ENCODE measurements at places on chromosomes 16 and 17.

DNA sequence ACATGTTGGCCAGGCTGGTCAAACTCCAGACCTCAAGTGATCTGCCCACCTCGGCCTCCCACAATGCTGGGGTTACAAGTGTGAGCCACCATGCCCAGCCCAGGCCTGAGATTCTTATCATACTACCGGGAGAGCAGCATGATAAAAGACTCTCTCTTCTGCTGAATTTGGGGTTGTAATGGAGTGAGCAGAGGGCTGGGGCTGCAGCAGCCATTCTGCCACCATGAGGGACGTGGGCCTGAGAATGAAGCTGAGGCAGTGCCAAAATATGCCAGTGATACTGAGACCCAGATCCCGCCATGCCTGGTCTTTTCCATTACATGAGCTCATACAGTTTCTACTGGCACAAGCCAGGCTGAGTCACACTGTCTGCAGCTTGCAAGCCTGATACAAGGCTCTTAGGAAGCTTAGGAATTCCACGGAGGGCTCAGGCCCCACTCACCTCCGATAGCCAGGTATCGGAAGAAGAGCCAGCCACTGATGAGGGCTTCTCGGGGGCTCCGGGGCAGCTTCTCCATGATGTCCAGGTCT is 19.6 kb upstream of the P2RX1 start:
- DNase-seq, result no peak

GRCh38 chr17:8224891-8225812 is 14.8 kb upstream of the AURKB start:
- DNase-seq, result no peak

DNA sequence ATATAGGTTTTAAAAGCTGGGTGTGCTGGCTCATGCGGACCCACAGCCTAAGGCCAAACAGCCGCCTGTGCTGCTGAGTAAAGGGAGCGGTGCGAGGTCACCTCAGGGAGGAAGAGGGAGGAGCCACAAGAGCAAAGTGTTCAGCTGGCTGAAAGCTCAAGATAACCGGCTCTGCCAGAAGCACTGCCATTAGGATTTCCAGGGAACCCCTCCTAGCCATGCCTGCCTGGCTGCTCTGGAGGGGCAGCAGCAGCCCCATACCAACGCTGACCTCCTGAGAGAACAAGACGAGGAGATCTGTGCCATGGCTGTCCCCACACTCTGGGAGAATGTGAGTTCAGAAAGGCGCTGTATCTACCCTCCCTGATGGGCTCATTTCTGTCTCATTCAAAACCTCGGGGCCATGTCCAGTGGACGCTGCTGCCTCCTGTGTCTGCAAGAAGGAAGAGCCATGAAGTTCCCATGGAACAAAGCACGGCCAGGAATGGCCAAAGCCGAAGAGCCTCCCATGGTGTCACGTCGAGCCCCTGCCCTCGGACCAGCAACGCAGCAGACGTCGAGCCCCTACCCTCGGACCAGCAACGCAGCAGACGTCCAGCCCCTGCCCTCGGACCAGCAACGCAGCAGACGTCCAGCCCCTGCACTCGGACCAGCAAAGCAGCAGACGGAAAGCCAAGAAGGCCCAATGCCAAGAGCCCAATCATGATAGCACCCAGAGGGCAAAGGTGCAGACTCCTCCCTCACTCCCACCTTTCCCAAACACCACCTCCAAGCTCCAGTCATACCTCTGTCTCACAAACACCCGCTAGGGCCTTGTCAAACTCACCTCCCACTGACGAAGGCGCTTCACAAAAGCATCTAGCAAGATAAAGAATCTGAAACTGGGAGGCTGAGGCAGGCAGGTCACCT is 107.0 kb downstream of the ANKRD11 start:
- DNase-seq, result no peak

- DNase-seq, result no peak
These were observed 163.8 kb upstream of the TBX2 start for GRCh38 chr17:61235827-61236197.

DNA sequence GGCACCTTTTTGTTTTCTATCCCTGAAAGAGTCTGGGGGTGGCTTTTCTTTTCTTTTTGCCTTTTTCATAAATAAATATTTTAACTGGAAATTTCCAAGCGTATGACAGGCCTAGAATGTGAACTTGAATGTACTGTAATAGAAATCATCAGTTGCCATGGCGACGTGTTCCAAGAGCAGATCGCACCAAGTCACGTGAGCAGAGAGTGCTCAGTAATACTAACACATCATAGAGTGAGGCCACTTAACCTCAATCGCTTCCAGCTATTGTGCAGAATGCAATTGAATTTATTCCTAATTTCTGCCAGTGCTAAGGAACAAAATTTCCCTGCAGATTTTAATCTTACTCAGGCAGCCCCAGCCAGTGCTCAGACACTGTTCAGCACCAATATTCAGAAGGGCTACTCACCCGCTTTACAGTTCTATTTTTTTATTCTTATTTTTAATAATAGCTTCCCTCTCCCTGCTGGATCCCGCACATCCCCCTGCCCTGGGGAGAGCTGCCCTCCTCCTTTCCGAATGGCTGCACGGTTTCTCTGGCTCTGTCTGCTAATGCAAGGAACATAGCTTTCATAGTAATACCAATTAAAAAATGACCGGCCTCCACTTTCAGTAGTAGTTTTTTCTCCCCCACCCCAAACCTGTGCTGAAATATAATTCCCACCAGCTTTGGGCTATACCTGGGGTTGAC is 26.2 kb upstream of the PMFBP1 start:
- DNase-seq, result no peak

DNA sequence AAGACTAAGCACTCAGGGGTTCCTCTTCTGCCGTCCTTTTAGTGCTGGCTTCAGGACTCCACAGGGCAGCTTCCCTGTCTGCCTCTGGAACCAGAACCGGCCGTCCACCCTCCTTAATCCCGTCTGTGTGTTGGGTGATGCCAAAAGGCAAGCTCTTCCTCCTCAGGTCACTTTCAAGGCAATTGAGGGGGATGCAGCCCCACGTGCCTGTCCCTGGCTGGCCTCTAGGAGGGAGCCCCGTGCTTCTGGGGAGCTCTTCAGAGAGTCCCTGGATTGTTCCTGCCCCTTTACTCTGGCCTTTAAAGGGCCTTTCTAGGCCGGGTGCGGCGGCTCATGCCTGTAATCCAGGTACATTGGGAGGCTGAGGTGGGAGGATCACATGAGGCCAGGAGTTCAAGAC is 77.1 kb downstream of the CRISPLD2 start:
- DNase-seq, result no peak

DNA sequence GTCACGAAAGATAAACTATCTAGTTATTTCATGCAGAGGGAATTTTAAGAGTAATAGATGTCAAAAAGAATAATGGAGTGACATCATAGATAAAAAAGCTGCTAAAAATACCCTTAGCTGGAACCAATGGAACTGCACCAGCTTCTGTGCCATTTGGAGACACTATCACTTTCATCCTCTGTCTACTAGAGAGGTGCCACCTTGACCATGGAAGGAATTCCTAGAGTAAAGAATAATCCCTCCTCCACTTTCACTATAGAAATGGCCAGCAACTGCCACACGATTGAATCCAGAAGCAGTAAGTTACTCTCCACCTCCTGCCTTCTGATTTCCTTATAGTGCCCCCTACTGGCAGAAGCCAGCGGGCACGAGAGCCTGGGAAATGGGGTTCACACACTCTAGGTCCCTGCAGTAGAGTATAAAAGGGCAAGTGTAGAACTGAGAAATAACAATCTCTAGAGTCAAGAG is 2.8 kb upstream of the ALDH3A2 start:
- peak; percentile 81 for DNase-seq

DNA sequence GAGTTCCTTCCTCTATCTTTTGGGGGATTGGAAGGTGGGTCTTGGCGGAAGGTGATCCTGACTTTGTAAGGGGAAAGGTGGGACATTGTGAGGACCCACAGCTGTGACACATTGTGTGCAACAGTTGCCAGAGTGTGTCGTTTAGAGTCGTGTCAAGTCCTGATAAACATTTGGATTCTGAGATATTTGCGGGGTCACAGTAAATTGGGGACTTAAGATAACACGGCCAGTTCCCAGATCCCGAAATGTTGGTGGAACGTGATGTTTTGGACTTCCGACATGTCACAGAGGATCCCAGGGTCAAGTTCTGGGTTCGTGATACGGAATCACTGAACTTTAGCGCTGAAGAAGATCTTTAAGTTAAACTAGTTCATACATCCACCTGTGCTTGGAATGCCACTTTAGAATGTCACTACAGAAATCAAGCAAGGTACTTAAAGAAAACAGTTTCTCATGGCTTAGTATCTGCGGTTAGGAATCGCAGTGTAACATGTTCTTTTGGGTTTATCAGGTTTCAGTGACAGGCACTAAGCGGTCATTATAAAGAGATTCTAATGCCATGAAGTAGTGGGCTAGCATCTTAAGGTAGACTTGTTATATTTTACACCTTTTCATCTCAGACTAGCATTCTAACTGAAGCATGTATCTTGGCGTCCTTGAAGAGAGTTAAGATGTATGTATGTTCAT is 815 bp downstream of the ATAD5 start:
- no peak for DNase-seq

- DNase-seq, result no peak
These were observed 3.7 kb upstream of the ATP1B2 start for GRCh38 chr17:7647018-7647417.

- DNase-seq, result no peak
These were observed 11.6 kb upstream of the MPHOSPH6 start for GRCh38 chr16:82181461-82182185.

DNA sequence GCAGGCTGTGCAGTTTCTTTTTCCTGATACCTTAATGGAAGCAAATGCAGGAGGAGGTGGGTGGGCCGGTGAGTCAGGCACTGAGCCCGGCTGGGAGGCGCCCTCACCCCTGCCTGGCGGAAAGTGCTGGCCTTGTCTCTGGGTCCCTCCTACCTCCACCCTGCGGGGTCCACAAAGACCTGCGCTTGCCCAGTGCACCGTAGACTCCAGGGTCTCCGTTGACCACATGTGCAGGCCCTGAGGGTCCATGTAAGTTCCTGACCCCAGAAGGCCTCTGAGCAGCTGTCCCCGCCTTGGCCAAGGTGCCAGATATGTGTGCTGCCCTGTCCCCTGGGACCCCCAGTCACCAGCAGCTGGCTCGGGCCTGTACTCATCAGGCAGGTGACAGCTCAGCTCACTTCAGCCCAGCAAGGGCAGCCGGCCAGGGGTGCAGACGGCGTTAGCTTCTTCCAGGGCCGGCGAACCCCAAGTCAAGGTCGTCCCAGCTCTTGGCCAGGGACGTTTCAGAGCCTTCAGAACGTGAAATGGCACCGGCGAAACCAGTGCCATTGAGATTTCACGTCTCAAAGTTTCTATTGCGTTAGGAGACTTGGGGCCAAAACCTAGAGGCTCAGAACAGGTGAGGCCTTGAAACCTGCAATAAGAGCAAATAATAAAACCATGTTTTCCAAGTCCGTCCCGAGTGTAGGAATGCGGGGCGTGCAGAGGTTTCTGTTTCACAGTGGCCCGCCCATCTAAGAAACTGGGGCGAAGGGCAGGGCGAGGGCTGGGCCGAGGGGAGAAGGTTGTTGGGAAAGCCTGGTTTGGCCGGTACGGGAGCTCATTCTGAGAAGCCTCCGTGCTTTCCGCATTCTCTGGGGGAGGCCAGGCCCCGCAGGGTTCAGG is 12.1 kb downstream of the METRNL start:
- no peak for DNase-seq

GRCh38 chr17:39737760-39738567 is at the start of gene GRB7:
GRB7 (plus strand) TSS chr17:39737938; CDS start chr17:39742302, 4,364 bp downstream.
- no peak for DNase-seq

DNA sequence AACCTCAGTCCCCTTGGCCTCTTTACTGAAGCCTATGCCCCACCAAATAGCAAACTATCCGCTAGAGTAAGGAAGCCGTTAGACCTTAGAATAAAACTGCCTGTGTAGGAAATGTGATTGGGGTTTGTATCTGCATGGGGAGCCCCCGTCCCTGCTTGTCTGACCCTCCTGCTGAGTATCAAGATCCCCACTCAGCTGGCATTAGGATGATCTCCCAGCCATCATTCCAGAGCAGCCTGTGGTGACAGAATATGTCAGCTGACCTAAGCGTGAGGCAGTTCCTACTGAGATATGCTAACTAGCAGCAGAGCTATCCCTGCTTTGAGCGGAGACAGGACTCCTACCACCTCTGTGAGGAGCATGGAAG is 645 bp upstream of the GFOD2 start:
- DNase-seq, result no peak

DNA sequence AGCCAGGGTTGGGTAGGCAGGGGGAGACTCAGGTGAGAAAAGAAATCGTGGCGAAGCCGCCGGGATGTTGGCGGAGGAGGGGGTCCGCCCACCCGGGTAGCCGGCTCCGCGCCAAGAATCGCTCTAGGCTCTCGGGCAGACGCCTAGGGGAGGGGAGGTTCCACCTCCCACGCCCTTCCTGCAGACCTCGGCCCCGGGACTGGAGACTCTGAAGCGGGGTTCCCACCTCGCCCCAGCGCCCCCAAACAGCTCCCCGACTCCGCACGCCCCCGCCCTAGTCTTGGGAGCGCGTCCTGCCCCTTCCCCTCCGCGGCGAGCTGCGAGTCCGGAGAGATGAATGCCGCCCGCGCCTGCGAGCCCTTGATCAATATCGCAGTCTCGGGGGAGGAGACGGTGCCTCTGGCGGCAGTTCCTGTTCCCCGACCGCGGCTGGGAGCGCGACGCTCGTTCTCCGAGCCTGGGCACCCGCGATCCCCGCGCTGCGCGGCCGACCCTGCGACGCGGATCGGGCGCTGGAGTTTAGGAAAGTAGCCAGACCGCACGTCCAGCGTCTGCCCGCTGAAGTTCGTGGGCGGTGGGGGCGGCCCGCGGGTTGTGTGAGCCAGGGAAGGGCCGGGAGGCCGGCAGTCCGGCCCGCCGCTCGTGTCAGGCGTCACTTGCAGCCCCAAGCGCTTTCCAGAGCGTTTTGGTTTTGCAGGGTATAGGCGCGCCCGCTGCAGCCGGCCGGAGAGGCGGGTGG is 790 bp downstream of the CRHR1 start:
- peak; percentile 73 for DNase-seq

GRCh38 chr16:66430214-66430613 is 3.1 kb downstream of the BEAN1 start:
- no peak for DNase-seq

DNA sequence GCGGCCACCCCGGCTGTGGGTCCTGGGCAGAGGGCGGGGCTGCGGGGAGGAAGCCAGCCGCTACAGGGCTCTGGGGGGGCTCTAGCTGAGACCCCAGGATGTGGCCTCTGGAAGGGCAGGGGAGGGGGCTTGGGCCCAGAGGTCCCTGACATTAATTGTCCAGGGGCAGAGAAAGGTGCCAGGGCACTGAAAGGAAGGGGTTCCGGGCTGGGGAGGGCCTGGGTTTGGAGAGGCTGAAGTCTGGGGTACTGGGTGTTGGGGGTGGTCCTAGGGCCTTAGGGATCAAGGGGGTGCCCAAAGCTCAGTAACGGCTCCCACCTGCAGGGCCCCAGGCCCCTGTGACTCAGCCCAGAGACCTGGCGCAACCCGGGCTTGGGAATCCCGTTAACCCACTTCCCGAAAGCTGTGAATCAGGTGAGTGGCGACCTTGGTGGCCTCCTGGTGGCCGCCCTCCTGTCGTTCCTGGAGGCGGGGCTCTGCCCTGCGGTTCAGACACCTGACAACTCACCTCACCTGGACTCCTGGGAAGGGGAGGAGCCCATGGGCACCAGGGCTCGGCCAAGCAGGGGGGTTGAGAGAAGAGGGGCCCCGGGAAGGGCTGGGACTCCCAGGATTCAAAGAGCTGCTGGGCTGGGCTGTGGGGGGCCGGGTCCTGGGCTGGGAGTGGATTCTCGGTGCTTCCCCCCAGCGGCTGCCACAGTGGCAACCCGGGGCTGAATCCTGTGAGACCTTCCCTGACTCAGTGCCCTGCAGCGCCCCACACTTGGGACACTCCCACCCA is 465 bp upstream of the PRSS22 start:
- DNase-seq, result no peak

GRCh38 chr16:63982110-63982509 is 1139.8 kb downstream of the CDH11 start:
- DNase-seq, result no peak

GRCh38 chr17:1286379-1287106 is 7.1 kb downstream of the TRARG1 start:
- no peak for DNase-seq

- no peak for DNase-seq
These were observed 30.3 kb downstream of the CPSF4L start for GRCh38 chr17:73231395-73231794.
